Ovary (tissue), 10 donors: ENCODE measurements at places on chromosomes 5 and 9. TPM values are rescaled to one million over a fixed set of nuclear protein-coding genes. Genes with fewer than 3 reads are reported as not detected.

The PDGFRB gene
- 207 TPM for total RNA-seq

The FGF1 gene
- total RNA-seq = 0.55 TPM

The FBLL1 gene
- total RNA-seq = 0.41 TPM

The ARID3C gene
- total RNA-seq = 0.40 TPM

The IL5 gene
- total RNA-seq = not detected

The OBP2B gene
- total RNA-seq = 4.6 TPM
